ENCODE measurements at places on chromosomes 7 and 10.

DNA sequence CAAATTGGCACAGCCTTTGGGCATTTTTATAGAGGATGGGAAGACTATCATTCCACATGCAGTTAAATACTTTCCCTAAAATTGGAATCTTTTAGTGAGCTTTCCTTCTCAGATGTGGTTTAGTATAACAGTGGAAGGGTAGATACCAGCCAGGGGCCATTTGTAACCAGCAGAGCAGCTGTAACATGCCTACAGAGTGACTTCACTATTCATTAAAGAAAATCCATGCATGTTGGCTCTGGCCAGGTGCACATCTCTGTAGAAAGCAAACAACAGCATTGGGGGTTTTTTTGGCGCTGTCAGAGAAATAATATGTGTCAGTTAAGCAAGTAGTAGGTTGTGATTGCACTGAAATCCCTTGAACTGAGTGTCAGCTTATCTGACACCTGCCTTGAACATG is 115.6 kb downstream of the LHFPL3 start:
- DNase-seq, result no peak

GRCh38 chr7:118110178-118110925 is 73.6 kb upstream of the LSM8 start:
- no peak for DNase-seq

GRCh38 chr7:18126281-18126680 is 98.6 kb upstream of the PRPS1L1 start:
- DNase-seq, result no peak

DNA sequence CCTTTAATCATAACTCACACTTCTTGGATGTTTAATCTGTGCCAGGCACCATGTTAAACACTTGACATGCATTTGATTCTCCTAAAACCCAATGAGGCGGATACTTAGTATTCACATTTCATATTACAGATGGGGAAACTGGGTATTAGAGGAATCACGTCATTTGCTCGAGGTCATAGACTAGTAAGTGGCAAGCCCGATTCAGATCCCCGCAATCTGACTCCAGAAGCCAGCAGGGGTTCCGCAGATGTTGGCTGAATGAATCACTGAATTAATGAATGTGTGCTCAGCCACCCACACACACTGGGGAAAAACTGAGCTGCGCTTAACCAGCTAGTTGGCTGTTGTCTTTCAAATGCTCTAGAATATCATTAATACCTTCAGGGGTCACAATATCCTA is 22.5 kb upstream of the ENO4 start:
- no peak for DNase-seq

DNA sequence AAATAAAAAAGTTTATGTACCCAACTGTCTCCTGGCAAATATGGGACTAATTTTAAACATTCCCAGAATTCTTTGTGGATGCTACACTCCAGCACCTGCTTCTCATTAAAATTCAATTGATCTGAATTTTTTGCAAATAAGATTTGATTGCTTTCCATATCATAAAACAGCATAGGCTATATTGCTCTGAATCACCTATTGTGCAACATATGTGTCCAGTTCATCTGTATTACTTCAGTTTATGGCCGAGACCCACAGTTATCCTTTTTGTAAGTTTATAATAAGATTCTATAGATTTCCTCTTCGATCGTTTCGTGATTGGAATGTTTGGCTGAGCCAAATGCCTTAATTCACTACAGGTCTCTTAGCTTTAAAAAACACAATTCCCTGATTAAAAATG is 351.1 kb downstream of the TFEC start:
- DNase-seq, result no peak

- DNase-seq, result no peak
Measured at GRCh38 chr10:116608686-116609594, 11.8 kb upstream of the PNLIPRP2 start.

DNA sequence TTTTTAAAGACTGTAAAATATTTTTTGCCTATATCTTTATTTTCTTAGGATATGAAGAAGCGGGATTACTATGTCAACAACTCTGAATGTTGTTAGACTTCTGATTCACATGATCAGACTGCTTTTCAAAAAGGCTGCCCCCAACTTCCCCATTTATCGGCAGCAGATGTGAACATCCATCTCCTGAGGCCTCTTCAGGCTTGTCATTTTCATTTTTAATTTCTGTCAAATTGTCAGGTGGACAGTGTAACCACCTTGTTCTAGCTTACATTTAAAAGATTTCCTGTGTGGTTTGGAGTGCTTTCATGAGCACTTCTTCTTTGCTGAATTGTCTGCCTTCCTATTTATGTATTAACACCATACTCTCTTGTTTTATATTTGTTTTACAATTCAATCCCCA is 78.8 kb upstream of the GSDME start:
- no peak for DNase-seq

DNA sequence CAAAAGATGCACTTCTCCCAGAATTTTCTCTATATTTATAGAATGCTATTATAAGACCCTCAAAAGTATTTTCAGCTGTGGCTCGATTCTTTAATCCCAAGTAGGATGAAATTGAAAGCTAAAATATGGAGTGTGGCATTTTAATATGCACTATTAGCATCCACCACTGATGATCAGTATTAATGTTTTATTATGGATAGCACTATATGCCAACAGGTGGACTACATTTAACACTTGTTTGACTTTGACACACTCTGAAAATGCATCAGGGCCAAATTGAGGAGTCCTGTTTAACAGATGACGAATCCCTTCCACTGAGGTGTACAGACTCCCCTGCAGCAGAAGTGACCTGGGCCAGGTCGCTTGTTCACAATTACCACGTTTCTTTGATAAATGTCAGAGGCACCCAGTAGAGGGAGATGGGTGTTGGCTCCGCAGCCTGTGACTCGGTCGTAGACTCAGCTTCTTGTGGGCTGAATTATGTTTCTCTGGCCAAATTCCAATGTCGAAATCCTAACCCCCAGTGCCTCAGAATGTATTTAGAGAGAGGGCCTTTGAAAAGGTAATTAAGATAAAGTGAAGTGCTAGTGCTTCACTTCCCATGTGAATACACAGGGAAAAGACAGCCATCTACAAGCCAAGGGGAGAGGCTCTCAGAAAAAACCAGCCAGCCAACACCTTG is 48.1 kb downstream of the WIPF3 start:
- DNase-seq, result peak; percentile 84

DNA sequence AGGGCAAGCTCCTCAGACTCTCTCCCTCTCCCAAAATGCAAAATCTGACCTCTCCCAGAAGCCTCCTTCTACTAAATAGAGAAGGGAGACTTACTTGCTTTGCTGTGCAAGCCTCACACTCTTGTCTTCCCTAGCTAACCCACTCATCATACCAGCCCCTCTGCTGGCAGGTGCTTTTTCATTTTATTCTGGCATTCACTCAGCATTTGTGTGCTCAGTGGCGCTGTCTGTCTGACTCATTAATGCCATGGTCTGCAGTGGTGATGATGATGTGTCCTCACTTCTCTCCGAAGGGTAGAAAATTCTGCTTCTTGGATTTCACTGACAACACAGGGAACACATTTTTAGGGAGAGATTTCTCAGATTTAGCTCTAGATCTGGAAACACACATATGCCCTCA is 22.0 kb upstream of the BTRC start:
- no peak for DNase-seq

- DNase-seq, result peak; percentile 77
Measured at GRCh38 chr7:85041605-85042216, 145.1 kb downstream of the SEMA3D start.

DNA sequence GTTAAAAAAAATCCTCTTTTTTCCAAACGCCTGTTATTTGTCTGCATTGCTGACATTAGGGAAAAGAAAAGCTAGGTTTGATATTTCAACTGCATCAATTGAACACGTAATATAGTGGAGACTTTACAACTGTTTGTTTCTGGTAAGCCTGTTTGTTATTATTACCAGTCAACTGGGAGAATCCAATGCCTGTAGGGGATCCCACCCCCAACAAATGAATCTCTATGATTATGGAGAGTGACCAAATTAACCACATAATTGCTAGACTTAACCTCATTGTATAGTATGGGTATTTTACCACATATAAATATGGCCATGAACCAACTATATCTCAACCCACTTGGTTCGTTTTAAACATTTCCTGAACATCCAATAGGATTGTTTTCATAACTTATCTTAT is 216.1 kb downstream of the TWIST1 start:
- no peak for DNase-seq

GRCh38 chr7:66296001-66296521 is 90.9 kb downstream of the TPST1 start:
- DNase-seq, result no peak

DNA sequence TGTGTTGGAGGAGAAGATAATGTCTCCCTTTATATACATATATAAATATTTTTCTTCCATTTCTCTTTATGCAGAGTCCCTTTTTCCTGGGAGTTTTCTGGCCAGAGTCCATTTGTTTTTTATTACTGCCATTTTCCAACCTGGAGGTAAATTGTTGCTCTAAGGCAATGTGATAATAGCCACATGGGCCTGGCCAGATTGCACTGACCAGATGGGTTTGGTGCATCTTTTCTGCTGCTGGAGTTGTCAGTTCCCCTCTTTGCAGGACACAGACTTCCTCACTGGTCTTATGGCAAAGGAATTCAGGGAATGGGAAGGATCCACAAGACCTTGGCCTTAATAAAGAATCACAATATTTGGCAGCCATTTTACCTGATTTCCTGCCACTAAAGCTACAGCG is 254.9 kb downstream of the SORCS3 start:
- DNase-seq, result no peak

DNA sequence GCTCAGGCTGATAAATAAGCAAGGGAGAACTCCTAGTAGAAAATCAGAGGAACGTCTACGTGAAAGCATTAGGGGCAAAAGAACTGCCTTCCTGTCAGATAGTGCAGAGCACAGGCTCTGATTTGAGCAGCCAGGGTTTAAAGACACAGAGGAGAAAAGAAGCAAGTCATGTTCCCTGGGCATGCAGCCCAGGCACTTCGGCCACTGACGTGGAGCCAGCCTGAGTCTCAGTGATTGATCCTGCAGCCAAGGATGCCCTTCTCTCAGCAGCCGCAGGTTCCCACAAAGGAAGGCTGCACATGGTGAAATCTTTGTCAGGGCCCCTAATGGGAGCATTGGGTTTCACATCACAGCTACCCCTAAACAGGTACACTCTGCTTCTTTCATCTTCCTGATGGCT is 161.7 kb upstream of the HPS1 start:
- DNase-seq, result no peak

DNA sequence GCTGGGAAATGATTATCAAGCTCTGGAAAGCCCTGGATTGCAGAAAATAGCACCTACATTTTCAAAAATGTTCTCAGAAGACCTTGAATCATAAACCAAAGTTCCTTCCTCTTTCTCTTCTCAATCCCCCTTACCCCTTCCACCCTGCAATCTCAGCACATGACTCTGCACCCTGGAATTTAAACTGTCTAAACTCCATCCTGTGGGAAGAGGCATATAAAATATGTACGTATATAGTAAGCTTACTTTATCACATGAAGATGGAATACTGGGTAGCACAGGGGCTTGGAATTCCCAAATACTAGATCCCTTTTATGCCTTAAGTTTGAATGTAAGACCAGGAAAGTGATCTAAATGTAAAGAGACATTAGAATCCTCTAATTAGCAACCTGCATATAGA is 7.7 kb downstream of the AGMO start:
- DNase-seq, result no peak

DNA sequence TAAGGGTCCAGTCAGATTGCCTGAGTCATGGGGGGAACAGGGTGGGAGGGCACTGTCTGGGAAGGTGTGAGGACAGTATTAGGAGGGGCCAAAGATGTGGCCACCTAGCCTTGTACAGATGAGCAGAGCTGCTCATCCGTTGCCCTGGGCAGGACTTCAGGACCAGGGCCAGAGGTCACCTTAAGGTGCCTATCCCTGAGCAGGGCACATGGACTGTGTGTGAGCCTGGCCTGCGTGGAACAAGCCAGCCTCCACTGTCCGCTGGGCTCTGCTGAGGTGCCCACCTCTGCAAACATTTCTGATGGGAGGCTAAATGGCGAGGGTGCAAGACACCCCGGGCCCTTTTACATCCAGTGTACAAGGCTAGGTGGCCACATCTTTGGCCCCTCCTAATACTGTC is 3.4 kb upstream of the OPN1SW start:
- no peak for DNase-seq

DNA sequence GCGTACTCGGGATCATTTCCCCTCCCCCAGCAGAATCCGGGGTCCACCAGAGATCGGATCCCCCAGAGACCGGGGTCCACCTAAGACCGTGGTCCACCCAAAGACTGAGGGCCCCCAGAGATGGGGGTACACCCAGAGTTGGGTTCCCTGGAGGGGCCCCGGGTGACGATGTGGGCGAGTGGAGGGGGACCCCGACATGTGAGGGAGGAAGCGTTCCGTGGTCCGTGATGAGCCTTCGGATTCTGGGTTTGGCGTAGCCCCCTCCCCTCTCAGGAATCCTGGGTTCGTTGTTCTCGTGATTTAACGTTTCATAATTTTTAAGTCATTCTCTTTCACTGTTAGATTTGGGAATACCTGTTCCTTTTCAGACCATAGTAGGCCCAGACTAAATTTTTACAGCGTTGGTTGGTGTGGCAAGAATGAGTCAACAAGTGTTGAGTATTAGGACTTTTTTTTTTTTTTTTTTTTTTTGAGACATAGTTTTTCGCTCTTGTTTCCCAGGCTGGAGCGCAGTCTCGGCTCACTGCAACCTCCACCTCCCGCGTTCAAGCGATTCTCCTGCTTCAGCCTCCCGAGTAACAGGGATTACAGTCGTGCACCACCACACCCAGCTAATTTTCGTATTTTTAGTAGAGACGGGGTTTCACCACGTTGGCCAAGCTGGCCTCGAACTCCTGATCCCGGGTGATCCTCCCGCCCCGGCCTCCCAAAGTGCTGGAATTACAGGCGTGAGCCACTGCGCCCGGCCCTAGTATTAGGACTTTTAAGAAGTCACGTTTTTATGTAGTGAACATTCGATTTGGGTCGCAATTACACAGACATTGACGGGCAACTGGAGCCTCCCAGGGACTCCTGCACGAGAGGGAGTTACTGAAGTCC is 672 bp downstream of the GTPBP4 start:
- DNase-seq, result no peak

DNA sequence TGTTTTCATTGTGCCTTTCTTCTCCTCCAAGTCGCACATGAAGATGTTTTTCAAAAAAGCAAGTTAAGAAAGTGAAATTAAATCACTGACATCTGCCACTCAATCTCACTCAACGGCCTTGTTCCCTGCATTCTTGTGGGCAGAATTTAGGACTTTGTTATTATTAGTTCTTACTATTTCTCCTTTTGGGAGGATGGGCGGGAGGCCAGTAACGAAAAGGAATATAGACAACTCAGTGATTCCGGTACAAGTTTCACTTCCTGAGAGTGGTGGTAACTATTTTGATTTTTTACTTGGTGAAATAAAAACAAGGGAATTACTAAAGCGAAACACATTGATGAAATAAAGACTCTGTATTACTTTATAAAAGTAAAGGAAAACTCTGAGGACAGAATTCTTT is 231.9 kb upstream of the HABP2 start:
- no peak for DNase-seq

- no peak for DNase-seq
Measured at GRCh38 chr10:132248455-132249225, 59.1 kb downstream of the STK32C start.

- DNase-seq, result no peak
Measured at GRCh38 chr7:127879942-127880341, 151.3 kb downstream of the LRRC4 start.
